ENCODE measurements at places on chromosomes 5 and 9.

DNA sequence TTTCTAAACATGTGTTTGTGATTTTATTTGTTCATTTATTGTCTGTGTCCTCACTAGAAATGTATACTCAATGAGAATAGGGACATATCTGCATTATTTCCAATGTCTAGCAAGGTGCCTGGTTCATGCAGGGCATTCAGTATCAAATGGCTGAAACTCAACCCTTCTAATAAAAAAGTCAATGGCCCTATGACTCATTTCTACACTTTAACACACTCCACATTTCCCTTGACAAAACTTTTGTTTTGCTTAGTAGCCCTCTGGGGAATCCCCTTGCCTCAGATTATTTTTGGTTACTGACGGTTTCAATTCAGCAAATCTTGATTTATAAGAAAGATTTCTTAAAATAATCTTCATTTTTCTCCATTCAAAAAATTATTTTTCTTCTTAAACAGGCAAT, 206.0 kb upstream of the DMRTA1 start:
- no peak for DNase-seq

- DNase-seq, result no peak
These were observed 18.4 kb upstream of the FBP2 start for GRCh38 chr9:94612071-94612470.

- no peak for DNase-seq
These were observed 2.8 kb downstream of the SHC3 start for GRCh38 chr9:89175828-89176261.

DNA sequence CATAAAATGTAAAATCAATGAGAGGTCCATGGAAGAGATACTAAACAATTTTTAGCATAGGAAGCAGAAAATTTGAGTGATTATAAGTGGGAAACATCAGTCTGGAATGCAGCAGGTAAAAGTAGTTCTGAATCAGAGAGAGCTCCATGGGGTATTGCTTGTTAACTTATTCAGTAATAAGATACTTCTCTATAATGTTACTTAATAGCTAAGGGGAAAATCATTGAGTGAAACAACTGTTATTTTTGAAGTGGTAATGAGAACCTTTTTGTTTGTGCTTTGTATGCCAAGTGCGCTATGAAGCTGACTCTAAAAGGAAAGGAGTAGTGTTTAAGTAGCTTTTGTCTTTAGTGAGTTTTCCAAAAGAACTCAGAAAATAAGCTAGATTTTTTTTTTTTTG, 95.2 kb downstream of the ERBIN start:
- no peak for DNase-seq

DNA sequence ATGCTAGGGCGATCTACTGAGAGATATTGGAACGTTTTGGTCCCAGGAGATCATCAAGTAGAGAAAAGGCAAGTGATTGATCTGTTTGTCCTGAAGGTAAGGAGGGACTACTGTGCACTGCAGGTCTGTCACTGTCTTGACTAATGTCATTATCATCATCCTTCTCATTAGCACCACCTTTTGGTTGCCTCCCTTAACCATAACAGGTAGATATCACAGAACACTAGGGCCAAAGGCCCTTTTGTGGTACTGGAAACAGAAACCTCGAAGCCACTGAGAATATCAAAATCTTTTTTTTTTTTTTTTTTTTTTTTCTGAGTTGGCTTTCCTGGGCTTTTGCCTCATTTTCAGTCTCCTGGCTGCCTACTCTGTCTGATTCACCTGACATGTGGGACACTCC, 134.0 kb downstream of the KCTD16 start:
- DNase-seq, result no peak

DNA sequence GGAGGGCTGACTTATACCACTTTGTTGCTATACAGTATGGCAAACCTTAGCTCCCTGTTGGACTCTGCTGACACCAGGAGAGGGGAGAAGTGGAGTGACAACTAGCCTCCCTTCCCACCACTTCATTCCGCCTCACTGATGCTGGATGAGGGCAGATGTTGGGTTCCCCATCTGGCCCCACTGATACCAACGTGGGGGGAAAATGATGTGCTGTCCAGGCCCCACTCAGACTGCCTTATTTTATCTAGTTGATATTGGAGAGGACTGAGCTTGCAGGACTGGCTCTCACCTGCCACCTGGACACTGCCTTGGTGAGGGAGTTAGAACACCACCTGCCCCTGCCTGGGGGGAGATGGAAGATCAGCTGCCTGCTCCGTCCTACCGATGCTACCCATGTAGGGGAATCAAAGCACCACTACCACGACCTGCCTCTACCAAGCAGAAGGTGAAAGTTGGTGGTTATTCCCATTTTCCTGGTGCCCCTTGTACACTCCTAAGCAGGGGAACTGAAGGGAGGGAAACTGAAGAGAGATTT, 292.1 kb downstream of the GADD45G start:
- no peak for DNase-seq

- DNase-seq, result no peak
These were observed 104.5 kb downstream of the RFK start for GRCh38 chr9:76289703-76290102.

GRCh38 chr5:153237671-153238332, 252.7 kb upstream of the GRIA1 start:
- no peak for DNase-seq

DNA sequence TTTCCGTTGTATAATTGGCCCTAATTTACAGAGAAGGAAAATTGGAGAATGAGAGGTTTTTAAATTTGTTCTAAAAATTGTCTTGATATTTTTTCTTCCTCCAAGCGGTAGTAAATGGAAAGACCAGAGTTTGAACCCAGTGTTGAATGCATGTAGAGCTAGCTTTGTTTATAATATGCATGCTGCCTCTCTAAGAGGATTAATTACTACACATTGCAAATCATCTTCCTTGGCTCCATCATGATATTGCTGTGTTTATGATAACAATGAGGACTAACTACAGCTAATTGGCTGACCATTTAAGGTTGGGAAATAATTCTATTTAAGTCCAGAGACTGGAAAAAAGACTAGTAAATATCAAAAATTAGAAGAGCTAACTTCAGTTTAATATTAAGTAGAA, 338.5 kb downstream of the PLK2 start:
- no peak for DNase-seq

DNA sequence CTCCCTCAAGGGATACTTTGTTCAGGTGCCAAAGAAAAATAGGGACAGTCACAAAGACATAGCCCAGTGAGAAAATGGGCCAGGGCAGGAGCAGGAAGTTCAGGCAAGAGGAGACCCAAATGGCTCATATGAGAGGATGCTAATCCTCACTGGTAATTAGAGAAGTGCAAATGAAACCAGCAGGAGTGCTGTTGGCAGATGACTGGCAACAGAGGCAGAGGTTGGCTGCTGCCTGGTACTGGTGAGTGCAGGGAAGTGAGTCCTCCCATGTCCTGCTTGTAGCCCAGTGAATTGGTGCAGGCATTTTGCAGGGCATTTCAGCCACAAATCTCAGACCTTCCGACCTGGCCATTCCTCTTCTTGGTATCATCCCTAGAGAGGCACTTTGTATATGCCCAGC, 23.5 kb downstream of the ODF2 start:
- DNase-seq, result no peak

- DNase-seq, result no peak
These were observed 92.9 kb upstream of the GRHPR start for GRCh38 chr9:37329576-37329975.

- DNase-seq, result no peak
These were observed 69.8 kb downstream of the PTTG1 start for GRCh38 chr5:160491438-160491837.

All from T-helper 2 cell treated with Interferon-gamma antibody and Interleukin-4, amounts not matched to agents 5 μg/mL and 100 μg/mL, for 36 hours (primary cell).